ENCODE measurements at places on chromosomes 5 and 9.

GRCh38 chr9:75389101-75389500, 300.8 kb downstream of the OSTF1 start:
- no peak for DNase-seq

- DNase-seq, result no peak
Observed at GRCh38 chr5:135578685-135579341, at the start of gene CXCL14. Gene CXCL14, minus strand, starts transcription at chr5:135578991. Its CDS starts 213 bp downstream, at chr5:135578778.

DNA sequence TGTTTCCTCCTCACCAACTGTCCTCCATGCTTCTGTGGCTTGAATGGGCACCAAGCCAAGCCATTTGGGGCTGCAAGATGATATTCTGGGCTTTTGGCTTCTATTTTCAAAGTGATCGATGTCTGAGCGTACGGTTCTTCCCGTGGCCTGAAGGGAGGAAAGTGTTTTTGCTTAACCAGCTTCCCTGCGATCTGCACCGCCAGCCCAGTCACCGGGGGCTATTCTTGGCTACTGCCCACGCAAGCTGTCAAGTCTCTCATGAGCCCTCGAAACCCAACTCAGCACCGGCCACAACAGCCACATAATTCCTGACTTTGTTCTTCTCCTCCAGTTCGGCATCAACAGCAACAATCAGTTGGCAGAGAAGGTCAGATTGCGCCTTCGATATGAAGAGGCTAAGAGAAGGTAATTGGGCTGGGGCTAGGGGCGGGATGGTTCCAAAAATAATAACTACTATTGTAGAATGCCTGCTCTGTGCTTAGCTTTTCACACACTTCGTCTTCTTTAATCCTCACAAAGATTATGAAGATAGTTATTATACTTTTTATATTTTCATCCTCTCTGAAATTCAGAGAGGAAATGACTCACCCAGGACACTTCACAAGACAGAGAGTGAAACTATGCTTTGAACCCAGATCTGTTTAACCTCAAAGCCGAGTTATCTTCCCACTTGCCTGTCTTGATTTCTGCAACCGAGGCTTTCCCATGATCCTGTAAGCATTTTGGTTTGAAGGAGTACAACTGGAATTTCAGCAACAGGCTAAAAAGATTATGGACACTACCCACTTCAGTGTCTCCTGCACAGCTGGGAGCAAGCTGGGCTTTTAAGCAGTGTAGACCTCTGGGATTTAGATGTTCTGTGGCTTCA, 76.4 kb upstream of the RARS1 start:
- no peak for DNase-seq

GRCh38 chr5:105218018-105218417, 1655.4 kb upstream of the NUDT12 start:
- no peak for DNase-seq

DNA sequence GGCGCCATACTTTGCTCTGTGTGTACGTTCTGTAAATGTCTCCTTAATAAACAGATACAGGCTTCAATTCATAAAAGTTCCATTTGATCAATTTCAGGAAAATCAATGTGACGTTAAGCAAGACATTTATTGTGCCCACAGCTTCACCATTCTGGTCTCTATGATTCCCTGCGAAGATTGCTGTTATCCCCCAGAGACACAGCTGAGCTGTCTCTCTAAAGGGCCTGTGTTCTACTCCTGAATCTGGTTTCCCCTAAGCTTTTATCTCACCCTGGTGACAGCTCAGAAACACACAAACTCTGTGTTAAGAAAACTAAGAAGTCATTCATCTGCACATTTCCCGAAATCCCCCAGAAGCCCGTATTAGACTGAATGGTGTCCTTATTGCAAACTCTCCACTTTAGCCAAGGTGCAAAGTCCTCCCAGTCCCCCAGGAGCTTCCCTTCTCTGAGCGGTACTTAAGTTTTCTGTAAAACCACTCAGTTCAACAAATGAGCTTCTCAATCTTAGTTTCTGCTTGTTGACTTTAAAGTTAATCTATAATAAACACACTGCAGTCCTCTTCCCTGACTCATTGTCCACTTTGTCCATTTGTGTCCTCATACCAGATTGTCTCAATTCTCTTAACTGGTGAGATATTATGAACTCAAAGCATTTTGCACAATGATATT, 1.4 kb upstream of the C5orf15 start:
- DNase-seq, result no peak

GRCh38 chr9:78783743-78784142, 486.8 kb downstream of the PSAT1 start:
- DNase-seq, result no peak

- no peak for DNase-seq
Observed at GRCh38 chr5:140986117-140986521, 19.8 kb downstream of the PCDHAC2 start.

DNA sequence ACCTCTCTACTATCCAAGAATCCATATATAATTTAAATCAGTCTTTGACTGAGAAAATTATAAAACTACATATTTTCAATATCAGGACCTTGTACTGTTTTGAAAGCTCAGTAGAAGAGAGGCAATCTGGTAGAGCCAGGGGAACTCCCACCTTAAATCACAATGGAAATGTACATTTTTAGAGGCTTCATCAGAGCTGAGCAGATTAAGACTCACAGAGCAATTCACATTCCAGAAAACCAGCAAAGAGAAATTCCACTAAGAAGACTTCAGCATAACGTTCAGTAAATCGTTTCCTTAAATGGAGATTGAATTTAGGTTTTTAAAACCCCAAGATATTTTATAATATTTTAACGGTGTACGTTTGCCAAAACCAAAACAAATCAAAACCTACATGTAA, 227.8 kb upstream of the TRPM3 start:
- DNase-seq, result no peak
